Panc1 (cell line): ENCODE measurements at places on chromosomes 7 and 10. TPM values are rescaled to one million over a fixed set of nuclear protein-coding genes. Genes with fewer than 3 reads are reported as not detected.

Gene CPXM2
- total RNA-seq = not detected

Gene ZNF804B
- not detected for total RNA-seq

Gene ADIRF
- 14.8 TPM for total RNA-seq

Gene ACHE
- 10.4 TPM for total RNA-seq

Gene SLC18A3
- not detected for total RNA-seq

Gene ACSM6
- total RNA-seq = not detected

Gene DDC
- total RNA-seq = not detected

Gene KIAA1549
- 14.1 TPM for total RNA-seq

Gene GALNT17
- total RNA-seq = not detected

Gene SFRP4
- 0.74 TPM for total RNA-seq

Gene CYP3A7
- not detected for total RNA-seq

Gene LCOR
- 58.0 TPM for total RNA-seq

Gene SPDYE6
- total RNA-seq = not detected

Gene CARD11
- 0.82 TPM for total RNA-seq

Gene COL17A1
- total RNA-seq = 0.26 TPM

Gene RAB18
- total RNA-seq = 55.4 TPM

Gene CALN1
- 0.05 TPM for total RNA-seq

Gene CLEC2L
- not detected for total RNA-seq

Gene TDRD1
- not detected for total RNA-seq
